ENCODE measurements at places on chromosomes 11 and 22.
A peak's percentile ranks its signal among the peaks of the same experiment; 100 is the strongest.

- DNase-seq, result no peak
Measured at GRCh38 chr11:82782825-82783374, 49.2 kb upstream of the FAM181B start.

DNA sequence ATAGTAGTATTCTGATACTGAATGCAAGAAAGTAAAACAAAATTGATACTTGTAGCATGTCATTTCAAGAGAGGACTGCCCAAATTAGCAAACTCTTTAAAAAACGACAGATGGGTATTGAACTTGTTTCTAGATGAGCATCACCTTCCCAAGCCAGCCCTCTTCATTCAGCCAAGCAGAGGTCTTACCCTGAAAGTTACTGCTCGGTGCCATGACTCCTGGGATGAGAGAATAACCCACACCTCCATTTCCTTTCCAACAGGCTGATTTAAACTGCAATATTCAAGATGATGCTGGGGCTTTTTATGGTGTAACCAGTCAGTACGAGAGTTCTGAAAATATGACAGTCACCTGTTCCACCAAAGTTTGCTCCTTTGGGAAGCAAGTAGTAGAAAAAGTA, 84.5 kb upstream of the RASSF10 start:
- no peak for DNase-seq

- peak; percentile 13 for DNase-seq
Measured at GRCh38 chr11:132683602-132684001, 848.7 kb downstream of the OPCML start.

- DNase-seq, result no peak
Measured at GRCh38 chr11:10267821-10268220, 26.2 kb downstream of the SBF2 start.

DNA sequence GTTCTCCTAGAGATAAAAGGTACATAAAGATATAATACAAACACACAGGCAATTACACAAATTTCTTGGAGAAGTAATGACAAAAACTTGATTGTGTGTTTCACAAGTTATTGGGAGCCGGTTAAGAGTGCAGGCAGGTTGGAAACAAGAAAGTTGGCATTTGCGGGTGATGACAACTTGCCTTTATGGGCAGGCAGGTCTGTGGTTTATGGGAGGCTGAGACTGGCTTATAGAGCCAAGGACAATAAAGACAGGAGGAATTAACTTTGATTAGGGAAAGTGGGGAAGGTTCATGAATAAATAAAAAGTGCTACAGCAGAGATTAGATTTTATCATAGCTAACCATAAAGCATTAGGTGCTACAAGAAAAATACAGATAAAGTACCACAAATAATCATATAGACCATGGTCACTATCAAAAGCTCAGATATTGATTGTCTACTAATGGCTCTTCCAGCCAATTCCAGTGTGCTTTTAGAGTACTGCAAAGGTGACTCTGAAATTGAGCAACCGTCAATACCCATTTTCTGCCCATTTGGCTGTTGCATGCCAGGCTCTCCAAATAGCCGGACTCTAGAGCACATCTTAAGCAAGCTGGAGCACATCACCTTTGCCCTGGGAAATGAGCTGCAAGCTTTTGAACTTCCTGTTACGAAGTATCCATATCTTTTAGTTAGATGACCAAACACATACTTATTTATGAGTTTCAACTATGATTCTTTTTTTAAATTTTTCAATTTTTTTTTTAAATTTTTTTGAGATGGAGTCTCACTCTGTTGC, 33.9 kb upstream of the GAB2 start:
- no peak for DNase-seq

DNA sequence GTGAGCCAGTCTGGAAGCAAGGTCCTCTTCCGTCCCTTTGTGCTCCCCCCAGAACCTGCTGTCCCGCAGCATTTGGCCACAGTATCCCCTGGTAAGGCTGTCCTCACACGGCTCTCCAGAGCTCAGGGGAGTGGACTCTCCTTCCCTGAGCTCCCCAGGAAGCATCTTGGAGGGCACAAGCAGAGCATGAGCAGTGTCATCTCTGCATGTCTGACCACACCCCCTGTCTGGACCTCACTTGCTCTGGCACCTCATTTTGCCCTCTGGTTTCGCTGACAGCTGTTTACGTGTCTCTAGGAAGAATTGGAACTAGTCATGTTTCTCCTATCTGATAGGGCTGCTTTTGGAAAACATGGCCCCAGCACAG, 15.5 kb downstream of the DCPS start:
- peak; percentile 59 for DNase-seq

- no peak for DNase-seq
Measured at GRCh38 chr11:22190827-22191463, 1.9 kb upstream of the ANO5 start.

- no peak for DNase-seq
Measured at GRCh38 chr11:65376138-65376713, 6.2 kb downstream of the SLC25A45 start.

GRCh38 chr11:133903056-133903455, 53.7 kb downstream of the IGSF9B start:
- no peak for DNase-seq

DNA sequence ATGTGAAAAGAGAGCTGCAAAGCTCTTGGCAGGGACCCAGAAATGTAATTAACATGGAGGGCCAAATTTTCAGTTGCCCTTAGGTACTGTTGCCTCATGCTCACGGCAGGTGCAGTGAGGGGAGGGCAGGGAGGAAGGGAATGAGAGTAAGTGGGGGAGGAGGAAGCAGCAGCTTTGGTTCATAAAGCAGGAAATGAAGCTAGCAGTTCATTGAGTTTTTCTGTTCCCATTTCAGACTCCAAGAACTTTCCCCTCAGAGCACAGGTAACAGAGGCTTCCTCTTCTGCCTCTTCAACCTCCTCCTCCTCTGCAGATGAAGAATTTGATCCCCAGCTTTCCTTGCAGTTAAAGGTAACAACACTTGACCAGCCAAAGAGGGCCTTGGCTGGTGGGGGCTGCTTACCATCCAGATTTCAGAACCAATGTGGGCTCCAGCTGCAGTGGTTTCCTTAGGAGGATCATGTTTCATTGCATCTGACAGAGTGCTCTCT, 57.9 kb upstream of the PARVA start:
- no peak for DNase-seq

DNA sequence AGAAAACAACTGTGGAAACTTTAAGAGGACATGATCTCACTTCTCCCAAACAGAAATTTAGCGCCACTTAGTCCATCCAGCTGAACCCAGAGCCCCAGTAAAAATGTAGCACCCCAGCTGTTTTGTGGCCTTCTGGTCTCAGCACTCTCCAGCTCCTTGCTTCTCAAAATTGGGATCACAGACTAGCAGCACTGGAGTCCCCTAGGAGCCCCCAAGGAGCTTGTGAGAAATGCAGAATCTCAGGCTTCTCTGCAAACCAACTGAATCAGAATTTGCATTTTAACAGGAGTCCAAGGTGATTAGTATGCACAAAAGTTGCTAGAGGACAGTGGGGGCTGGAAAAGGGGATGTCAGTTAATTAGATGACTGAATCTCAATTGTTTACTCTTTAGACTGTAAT, 89.8 kb upstream of the FIBIN start:
- no peak for DNase-seq

DNA sequence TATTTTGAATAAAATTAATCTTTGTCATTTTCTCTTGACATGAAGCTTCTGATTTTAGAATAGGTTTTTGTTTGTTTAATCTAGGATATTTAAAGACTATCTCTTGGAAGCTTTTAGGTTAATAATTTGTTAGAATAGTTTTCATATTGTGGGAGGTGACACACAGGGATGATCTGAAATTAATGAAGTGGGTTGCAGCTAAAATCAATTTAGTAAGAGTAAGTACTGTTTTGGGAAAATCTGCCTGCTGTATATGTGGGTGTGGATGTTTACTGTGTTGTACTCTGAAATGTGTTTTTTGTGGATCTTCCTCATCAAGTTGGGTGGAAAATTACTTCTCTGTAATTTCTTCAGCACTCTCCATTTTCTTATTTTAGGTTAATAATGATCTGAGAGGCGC, 67.3 kb downstream of the BID start:
- DNase-seq, result no peak
